ENCODE measurements at places on chromosomes 7 and 10.

GRCh38 chr7:55438757-55439525, 73.8 kb downstream of the LANCL2 start:
- DNase-seq = no peak

- no peak for DNase-seq
Observed at GRCh38 chr7:112540839-112541577, 60.2 kb downstream of the LSMEM1 start.

DNA sequence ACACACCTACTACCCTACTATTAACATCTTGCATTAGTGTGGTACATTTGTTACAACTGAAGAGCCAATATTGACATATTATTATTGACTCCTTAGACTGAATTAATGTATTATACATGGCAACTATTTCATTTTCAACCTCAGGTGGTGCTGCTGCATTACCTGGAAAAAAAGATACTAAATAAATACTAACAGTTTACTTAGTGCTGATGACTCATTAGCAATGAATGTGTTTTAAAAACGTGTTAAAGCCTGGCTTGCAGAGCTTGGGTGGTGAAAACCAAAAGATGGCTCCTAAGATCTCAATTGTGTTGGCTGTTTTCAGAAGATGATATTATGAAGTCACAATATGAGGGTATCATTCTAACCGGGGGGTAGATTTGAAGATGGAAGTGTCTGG, 34.8 kb downstream of the CFAP43 start:
- DNase-seq = no peak

DNA sequence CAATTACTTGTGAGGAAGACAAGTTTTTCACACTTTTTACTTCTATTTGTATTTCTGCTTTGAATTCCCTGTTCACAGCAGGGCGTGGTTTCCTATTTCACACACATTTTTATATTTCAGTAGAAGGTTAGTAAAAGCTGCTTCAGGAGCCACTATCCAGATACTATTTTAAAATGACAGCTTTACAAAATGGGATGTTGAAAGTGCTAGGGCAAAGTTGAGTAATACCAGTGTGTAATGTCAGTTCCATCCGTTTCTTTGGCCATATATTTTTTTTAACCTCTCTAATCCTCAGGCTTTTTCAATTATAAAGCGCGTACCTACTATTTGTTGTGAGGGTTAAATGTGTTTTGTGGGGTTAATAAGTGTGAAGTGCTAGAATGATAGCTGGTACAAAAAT, 276.6 kb downstream of the GPR158 start:
- no peak for DNase-seq

GRCh38 chr7:5217396-5217795, 27.4 kb downstream of the WIPI2 start:
- DNase-seq = peak; percentile 24

- no peak for DNase-seq
Observed at GRCh38 chr7:26556061-26556881, 264.6 kb downstream of the SNX10 start.

- DNase-seq = peak; percentile 60
Observed at GRCh38 chr10:132893090-132893489, 49.3 kb downstream of the CFAP46 start.

DNA sequence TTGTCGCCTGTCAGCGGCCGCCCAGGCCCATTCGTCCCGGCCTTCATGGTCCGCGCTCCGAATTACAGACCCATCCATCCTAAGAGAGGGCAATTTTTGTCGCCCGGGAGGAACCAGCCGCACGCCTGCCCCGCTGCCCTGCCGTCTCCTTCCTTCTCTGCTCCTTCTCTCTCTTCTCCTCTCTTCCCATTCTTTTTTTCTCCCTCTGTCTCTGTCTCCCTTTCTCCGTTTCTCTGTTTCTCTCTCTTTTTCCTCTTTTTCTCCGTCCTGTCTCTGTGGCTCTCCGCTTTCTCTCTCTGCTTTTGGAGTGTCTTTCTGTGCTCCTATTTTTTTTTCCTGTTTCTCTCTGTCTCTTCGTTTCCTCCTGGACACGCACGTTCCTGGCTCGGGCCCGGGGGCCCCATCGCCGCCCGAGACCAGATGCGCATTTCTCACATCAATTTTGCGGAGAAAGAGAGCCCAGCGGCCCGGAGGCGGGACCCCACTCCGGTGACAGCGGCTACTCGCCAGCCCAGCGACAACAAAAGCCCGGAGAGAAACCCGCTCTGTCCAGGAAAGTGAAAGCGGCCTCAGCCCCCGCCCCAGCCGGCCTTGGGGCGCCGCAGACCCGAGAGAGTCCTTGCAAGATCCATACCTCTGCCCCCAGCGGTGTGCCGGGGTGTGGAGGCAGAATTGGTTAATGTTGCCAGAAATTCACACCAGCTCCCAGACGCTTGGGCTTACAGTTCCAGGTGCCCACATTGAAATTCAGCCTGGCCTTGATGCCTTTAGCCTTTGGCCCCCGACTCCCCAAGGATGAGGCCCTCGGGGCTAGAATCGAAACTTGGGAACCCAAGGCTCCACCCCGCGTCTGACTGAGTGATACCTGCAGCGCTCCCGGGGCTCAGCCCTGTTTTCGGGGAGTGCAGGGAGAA, 4.1 kb downstream of the LBX1 start:
- no peak for DNase-seq

DNA sequence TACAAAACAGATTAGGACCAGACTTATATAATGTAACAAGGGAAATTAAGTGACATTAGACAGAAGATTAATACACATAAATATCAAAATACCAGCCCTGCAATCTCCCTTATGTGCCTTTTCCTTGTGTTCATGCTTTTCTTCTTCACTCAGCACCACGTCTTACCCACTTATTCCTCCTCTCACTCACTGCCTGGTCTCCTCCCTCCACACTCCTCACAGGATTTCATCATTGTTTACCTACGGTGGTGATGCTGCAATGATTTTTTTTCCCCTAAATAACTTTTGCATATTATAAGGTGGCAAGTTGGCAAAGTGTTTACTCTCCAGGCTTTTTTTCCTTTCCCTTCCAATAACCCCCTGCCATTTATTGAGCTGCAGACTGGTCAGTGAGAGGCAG, 203.2 kb downstream of the PCLO start:
- DNase-seq = no peak

DNA sequence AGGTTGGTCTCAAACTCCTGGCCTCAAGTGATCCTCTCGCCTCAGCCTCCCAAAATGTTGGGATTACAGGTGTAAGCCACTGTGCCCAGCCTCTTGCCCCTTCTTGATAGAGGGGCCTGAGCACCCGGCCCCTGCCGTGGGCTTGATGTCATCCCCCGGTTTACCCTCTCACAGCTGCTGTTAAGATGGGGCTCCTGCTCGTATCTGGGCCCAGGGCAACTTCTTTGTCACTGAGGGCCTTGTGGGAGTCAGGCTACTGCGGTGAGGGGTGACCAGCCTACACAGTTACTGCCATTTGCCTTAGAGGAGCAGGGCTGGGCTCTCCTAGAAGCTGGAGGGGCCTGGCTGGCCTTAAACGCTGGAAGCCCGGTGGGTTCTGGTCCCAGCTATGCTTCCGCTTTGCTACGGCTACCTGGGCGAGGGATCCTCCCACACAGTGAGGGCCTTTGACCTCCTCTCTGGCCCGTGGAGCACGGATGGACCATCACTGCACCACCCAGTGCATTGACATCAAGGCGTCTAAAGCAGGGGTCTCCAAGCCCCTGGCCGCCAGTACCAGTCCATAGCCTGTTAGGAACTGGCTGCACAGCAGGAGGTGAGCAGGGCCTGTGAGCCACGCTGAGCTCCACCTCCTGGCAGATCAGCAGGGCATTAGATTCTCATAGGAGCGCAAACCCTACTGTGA, 1.1 kb upstream of the TMEM130 start:
- DNase-seq = peak; percentile 76

DNA sequence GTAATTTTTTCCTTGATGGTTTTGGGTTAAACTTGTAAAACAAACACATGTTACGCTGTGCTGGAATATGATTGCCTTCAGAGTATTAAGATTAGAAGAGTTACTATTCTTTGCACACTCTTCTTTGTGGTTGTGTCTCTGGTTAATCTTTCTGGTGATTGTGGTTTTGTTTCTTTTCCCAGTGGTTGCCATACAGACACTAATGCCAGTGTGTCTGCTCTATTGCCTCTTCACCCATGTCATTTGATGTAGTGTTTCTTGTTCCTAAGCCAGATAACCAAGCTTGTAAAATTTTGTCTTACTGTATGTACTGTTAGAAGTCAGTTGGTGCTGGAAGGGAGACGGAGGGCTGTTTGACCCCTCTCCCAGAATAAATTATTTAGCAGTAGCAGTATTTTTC, 124.8 kb downstream of the PHTF2 start:
- no peak for DNase-seq

GRCh38 chr10:5976512-5977470, 552 bp downstream of the IL15RA start:
- DNase-seq = peak; percentile 89

DNA sequence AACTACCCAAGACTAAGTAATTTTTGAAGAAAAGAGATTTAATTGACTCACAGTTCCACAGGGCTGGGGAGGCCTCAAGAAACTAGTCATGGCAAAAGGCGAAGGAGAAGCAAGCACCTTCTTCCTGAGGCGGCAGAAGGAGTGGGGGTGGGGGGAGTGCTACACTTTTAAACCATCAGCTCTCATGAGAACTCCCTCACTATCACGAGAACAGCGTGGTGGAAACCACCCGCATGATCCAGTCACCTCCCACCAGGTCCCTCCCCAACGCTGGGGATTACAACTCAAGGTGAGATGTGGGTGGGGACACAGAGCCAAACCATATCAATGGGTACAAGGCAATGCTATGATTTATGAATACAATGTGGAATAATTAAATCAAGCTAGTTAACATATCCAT, 241.9 kb downstream of the PTPRN2 start:
- DNase-seq = peak; percentile 43

- no peak for DNase-seq
Observed at GRCh38 chr7:36284456-36285090, 105.1 kb upstream of the ANLN start.

DNA sequence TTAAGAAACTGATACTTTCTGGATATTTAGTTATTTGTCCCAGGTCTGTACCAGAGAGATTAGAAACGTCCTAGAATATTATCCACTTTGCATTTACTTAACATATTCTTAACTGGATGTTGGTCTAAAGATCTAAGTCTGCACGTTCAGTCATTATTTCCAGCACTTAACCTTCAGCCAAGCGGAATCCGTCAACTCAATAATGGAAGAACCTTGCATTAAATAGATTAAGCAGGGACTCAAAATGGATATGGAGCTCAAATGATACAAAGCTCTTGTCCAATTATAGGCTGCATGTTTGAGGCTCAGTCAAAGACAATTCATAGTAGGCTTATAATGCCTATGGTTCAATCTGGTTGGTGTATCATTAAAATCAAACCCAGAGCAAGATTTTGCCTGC, 162.9 kb downstream of the SEMA3D start:
- no peak for DNase-seq

DNA sequence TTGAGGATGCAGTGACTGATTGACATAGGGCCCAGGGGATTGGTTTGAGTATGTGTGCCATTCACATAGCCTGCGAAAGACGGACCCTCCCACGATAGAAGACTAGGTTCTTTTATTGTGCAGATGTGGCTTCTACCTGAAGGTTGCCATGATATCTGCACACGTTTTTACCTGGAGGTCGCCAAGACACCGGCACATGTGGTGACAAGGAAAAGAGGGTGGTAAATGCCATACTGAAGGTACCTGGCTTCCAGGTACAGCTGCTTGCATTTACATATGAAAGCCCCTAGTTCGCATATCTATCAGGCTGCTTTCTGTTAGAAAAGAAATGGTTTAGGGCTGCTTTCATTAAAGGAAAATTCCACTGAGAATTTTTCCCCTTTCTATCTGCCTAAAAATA, 43.6 kb downstream of the ZNF22 start:
- no peak for DNase-seq

- no peak for DNase-seq
Observed at GRCh38 chr10:1061930-1062774, 6.0 kb downstream of the WDR37 start.

GRCh38 chr10:132328738-132329137, 3.3 kb upstream of the LRRC27 start:
- no peak for DNase-seq

DNA sequence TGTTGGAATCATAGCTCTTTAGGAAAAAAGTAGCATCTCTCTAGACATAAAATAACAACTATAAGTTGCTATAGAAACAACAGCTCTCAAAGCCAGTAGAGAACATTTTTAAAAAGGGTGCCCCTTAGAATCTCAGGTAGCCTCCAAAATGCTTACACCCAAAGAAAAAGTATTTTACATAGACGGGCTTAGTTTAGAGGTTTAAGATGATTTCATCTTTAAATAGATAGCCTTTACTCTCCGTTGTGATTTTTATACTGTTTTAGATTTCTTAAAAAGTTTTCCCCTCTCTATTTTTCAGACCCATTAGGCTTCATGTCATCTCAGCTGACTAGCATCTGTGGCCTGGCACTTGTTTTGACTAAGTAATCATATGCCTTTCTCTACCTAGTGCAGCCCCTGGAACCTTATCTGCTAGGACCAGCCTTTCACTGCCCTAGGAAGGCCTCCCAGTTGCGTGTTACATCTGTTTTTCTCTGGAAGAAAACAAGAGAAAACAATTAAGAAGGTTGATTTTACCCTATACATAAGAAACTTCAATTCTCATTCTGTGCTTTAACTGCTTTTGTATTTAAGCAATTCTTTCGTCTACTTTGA, 6.9 kb upstream of the BPGM start:
- no peak for DNase-seq

GRCh38 chr7:30682212-30683083, at the start of gene CRHR2:
TSS of gene CRHR2 (minus strand) at chr7:30682456. CDS start at chr7:30682280, 176 bp downstream.
- DNase-seq = no peak

DNA sequence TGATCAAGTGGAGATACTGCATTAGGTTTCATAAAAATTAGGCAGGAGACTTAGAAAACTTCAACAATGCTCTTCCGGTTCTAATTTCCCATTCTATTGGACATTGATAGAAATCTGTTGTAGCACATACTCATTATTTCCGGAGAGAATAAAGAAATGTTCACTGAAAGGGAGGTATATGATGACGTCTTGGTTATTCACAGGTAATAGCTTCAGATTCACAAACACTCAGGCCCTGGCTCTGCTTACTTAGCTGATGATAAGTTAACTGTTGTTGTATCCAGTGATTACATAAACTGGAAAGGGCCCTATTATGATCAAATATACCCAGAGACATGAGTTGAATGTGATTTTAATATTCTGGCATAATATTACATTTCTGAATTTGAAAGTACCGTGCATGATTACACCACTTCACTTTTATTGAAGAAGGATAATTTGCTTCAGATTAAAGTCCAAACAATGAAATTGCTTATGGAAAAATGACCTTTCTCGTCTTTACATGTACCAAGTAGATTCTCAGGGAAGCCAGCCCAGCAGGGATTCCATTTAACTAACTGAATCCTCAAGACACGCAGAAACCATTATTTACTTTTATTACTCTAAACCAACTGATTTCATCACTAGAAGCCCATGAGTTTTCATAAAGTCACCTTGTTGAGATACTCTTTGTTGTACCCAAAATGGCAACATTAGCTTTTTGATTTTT, 288.0 kb upstream of the PITRM1 start:
- DNase-seq = no peak

DNA sequence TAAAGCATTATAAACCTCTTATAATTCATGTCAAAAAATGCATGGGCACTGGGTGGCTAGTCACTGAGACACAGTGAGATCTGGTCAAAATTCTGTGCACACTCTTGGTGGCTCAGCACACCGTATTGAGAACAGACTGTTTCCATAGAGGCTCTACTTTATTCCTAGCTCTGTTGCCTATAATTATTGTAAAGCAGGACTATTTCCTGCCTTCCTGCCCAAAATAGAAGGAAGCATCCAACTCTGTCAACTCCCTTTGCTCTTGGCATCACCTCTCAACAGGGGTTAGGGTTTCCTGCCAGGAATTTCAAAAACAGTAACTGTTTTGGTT, 45.1 kb downstream of the PTN start:
- DNase-seq = no peak

GRCh38 chr10:112467541-112468075, 20.6 kb downstream of the VTI1A start:
- DNase-seq = no peak
